ENCODE measurements at places on chromosomes 11 and 22.
A peak's percentile ranks its signal among the peaks of the same experiment; 100 is the strongest.

- no peak for DNase-seq
Observed at GRCh38 chr22:39327995-39328754, 8.8 kb upstream of the RPL3 start.

- DNase-seq = peak; percentile 20
Observed at GRCh38 chr11:64489831-64490441, 101.1 kb upstream of the SLC22A12 start.

DNA sequence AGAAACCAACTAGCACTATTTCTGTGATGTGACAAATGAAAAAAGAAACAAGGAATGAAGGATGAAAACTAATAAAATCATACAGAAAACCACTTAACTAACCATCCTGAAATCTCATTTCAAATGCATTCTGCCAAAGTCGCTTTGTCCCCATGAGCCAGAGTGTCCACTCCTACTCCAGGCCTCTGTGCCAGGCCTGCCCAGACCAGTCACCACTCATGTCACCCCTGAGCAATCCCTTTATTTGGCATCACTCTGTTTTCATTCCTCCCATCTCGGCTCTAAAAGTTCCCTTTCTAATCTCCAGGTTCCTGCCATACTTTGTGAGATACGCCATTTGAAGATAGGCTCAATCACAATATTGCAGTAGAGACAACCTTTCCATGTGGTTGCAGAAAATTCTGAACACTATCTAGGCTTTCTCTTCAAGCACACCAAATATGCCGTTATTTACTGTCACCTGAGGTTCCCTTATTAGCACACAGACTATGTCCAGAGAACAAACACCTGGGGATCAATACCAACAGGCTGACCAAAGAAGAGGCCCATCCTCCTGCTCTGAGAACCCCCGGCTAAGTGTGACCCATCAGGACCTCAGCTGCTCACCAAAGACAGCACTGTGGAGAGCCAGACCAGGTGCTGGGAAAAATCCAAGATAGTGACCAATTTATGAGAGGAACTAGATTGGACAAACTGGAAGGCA, 202.4 kb downstream of the LARGE1 start:
- no peak for DNase-seq

- no peak for DNase-seq
Observed at GRCh38 chr11:9688716-9689511, 25.0 kb downstream of the SWAP70 start.

DNA sequence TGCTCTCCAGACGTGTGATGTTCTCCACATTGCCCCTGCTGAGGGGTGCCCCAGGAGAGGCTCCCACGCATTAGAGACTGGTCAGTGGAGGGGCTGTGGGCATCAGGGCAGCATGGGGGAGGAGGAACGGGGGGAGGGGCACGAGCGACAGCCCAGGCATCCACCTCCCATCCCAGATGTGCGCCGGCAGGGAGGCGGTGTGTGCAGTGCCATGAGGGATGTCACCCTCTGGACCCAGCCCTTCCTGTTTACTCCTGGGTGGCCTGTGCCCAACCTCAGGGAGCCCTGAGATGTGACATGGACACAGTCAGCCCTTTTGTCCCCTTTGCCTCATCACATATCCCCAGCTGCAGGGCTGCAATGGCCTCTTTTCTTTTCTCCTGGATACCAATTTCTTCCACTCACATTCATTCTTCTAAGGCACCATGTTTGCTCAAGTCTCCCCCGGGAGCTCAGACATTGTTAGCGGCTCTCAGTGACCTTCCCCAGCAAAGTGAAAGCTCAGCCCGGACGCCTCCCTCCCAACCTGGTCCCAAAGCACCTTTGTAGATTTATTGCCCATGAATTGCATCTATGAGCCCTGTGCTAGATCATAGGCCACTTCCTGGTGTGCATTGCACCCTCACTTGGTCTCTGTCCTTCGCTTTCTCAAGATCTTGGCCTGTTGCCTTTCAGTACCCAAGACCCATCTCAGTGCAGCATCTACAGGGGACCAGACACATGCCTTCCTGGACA, 150.6 kb downstream of the CEP164 start:
- no peak for DNase-seq
